SJSA1 (cell line): ENCODE measurements at places on chromosomes 6 and 20.

DNA sequence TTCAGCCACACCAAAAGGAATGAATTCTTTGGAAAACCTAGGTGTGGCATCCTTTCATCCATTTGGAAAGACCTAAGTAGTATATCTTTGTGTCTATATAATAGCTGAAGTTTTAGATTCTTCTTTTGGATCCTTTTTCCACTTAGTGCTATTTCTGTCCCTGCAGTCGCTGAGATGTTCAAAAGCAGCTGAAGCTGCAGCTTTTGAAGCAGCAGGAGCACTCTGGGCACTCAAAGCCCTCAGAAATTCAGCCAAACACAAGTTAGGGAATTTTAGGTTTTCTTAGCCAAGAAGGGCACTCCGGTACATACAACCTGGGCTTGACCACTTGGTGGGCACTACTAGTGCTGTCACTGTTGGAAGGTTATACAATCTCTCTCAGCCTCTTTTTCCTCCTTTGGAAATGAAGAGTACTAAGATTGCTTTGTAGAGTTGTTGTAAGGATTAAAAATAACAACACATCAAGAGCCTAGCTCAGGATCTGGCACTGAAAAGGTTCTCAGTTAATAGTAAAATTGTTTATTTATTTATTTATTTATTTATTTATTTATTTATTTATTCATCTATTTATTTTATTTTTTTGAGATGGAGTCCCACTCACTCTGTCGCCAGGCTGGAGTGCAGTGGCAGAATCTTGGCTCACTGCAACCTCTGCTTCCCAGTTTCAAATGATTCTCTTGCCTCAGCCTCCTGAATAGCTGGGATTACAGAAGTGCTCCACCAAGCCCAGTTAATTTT is 71.9 kb upstream of the SLC22A16 start:
- DNase-seq: no peak
- peak overlapping the region; percentile 78 for H3K27ac ChIP-seq
- H3K4me1 ChIP-seq: peaks cover 32% of the 10 kb centered on the region
- H3K36me3 ChIP-seq: no peaks in the 10 kb centered on the region; the same call in 1 of the 2 replicates
- no peaks in the 10 kb centered on the region for H3K27me3 ChIP-seq
- no peak overlapping the region for H3K4me3 ChIP-seq

DNA sequence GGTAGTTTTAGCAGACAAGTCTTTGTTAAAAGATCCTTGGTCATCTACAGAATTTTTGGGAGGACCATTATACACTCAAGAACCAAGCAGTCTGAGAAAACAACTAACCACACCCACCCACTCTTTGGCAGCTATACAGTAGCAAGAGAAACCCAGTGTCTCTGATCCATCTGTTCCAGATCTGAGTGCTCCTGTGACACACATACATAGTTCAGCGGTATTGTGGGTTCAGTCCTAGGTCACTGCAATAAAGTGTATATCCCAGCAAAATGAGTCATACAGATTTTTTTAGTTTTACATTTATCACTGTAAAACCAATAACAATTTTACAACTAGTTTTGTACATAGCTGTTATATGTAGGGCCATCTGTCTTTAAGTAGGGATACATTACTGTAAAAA is 47.4 kb upstream of the PAK5 start:
- no peak overlapping the region for H3K4me3 ChIP-seq
- DNase-seq: no peak
- H3K27ac ChIP-seq: no peak overlapping the region
- H3K4me1 ChIP-seq: no peaks in the 10 kb centered on the region

GRCh38 chr6:5453546-5453945 is 192.2 kb downstream of the FARS2 start:
- no peak overlapping the region for H3K27ac ChIP-seq
- no peak overlapping the region for H3K4me3 ChIP-seq
- H3K36me3 ChIP-seq: no peaks in the 10 kb centered on the region
- no peaks in the 10 kb centered on the region for H3K27me3 ChIP-seq
- no peak for DNase-seq

- no peak overlapping the region for H3K27ac ChIP-seq
- no peak overlapping the region for H3K4me3 ChIP-seq
- DNase-seq: no peak
- H3K4me1 ChIP-seq: no peaks in the 10 kb centered on the region
Measured at GRCh38 chr20:35000311-35000921, 44.7 kb downstream of the MYH7B start.

DNA sequence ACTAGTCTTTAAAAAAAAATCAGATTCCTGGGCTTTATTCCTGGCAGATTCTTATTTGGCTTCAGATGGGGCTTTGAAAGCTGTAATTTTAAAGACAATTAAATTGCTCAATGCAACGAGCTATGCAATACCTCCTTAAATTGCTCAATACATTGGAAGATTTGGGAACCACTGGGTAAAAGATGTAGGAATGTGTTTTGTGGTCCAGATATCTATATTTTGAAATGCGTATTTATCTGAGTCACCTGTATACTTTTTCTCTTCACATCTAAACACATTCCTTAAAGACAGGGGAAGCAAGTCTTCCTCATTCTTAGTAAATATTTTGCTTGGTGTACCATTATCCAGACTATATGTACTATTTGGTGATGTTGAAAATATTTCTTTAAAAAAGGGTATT is 29.6 kb upstream of the MAP7 start:
- H3K36me3 ChIP-seq: peaks cover 31% of the 10 kb centered on the region
- H3K27ac ChIP-seq: no peak overlapping the region
- DNase-seq: no peak
- no peak overlapping the region for H3K4me3 ChIP-seq

- H3K27me3 ChIP-seq: no peaks in the 10 kb centered on the region
- no peak overlapping the region for H3K27ac ChIP-seq
- no peaks in the 10 kb centered on the region for H3K36me3 ChIP-seq
- H3K4me1 ChIP-seq: peaks cover 11% of the 10 kb centered on the region
Measured at GRCh38 chr6:71082033-71082650, 125.3 kb upstream of the B3GAT2 start.

DNA sequence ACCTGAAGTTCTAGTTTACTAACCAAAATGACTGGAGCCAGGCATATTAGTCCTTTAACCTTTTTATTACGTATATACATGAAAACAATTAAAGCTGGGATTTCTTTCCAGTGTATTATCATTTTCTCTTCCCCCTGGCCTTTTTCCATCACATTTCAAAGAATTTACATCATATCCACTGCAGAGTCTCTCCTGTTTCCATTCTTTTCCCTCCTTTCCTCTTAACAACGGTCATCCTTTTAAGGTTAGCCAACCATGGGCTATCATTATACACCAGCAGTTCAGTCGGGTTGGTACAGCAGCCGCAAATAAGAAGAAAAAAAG is 104.6 kb downstream of the TFAP2A start:
- H3K27me3 ChIP-seq: no peaks in the 10 kb centered on the region
- H3K27ac ChIP-seq: no peak overlapping the region
- H3K4me1 ChIP-seq: peaks cover 29% of the 10 kb centered on the region
- DNase-seq: no peak
- H3K36me3 ChIP-seq: no peaks in the 10 kb centered on the region

DNA sequence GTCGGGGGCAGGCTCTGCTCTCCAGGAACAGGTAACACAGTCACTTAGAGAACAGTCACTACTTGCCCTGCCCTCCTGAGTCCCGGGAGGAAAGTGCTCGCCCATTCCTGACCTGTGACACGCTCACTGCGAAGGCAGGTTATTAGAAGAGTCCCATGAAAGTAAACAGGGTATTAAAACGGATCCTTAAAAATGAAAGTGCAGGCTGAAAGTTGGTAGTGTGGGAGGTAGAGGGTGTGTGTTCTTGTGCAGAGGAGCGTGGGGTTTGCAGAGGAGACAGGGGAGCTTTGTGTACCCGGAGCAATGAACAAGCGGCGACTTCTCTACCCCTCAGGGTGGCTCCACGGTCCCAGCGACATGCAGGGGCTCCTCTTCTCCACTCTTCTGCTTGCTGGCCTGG is at the start of gene CCN6:
Gene CCN6, plus strand, starts transcription at position 104 of the 400 bp plus-strand sequence. Its CDS starts 254 bp downstream, at position 358.
- no peak within 1 kb of the TSS for H3K4me3 ChIP-seq
- H3K27me3 ChIP-seq: no peaks in the 10 kb centered on the region
- DNase-seq: no peak
- no peak within 1 kb of the TSS for H3K27ac ChIP-seq
- H3K36me3 ChIP-seq: no peaks in the 10 kb centered on the region

DNA sequence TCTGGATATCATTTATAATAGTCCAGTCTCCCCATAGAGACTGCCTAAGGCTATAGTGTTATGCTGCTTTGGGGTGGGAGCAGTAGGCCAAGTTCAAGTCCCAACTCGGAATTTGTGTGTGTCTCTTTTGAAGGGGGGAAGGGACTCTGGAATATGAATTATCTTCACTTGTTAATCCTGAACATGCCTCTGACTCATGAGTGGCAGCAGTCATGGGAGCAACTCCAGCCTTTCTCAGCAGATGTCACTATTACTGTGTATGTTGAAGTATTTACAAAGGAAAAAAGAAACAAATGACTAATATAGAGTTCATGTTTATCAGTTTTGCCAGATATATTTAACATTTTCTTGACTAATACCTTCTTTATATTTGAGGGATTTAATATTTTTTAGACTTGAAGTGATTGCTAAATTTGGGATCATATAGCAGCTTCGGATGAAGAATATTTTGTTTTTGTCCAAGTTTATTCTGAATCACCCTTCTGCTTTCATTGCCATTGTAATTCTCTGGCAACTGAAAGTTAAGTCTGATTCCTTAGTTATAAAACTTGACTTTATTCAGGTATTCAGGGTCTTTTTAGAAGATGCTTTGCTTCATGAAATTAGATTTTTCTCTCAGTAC is 23.4 kb downstream of the FAM217A start:
- H3K27ac ChIP-seq: no peak overlapping the region
- H3K4me1 ChIP-seq: peaks cover 33% of the 10 kb centered on the region
- H3K27me3 ChIP-seq: no peaks in the 10 kb centered on the region
- no peak overlapping the region for H3K4me3 ChIP-seq
- peaks cover 91% of the 10 kb centered on the region for H3K36me3 ChIP-seq
- DNase-seq: peak; percentile 65

DNA sequence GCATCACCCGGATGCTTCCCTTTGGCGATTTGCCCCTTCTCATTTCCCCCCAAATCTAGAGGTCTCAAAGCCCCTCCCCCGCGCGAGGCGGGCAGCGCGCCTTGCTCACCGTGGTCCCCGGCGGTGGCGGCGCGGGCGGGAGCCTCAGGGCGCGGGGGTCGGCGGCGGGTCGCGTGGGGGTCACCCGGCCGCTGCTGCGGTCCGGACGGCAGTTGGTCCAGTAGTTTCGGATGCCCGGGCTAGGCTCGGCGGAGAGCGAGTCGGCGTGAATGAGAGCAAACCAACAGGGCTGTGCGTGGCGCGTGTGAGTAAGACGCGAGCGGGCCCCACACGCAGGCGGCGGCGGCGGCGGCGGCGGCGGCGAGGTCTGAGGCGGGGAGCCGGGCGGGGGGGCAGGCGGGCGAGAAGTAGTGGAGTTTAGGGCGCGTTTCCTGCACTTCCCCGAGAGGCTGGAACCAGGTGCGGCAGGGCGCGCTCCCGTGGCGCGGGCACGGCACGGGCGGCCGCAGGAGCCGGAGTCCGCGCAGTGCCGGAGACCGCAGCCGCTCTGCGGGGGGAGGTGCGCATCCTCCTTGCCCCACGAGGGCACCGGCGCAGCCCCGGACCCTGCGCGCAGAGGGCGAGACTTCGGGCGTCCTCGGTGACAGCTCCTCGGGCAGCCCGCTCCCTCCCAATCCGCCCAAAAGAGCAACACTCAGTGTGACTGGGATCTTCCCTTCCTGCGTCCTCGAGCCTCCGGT is 567 bp downstream of the HS3ST5 start:
- H3K27ac ChIP-seq: peak overlapping the region; percentile 64
- peaks cover 43% of the 10 kb centered on the region for H3K4me1 ChIP-seq
- no peaks in the 10 kb centered on the region for H3K27me3 ChIP-seq
- H3K4me3 ChIP-seq: peak overlapping the region; percentile 91

DNA sequence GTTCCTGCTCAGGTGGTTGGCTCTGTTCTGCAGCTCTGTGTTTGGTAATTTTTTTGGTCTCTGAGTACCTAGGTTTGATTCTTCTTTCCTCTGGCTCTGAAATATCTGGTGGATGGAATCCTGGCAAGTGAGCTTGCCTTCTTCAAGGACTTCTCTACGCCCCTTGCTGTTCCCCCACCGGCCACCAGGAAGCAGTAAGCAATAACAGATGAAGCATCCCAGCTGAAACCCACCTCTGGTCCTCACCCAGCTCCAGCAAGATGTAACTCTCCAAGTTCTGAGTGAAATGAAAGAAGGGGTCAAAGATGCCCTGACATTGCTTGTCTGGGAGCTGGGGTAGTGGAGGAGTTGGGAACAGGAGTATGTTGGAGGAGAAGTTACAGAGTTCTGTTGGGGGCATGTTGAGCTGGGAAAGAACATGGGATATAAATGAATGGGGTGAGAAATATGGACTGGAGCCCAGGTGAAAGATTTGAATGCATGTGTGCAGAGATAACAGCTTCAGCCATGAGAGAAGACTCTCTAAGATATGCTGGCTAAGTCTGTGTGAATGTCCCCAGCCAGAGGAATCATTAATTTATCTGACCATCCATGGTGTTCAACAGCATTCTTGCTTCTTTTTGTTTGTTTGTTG is 51.3 kb upstream of the GLP1R start:
- no peaks in the 10 kb centered on the region for H3K4me1 ChIP-seq
- no peaks in the 10 kb centered on the region for H3K36me3 ChIP-seq
- peaks cover 3% of the 10 kb centered on the region; the same call in 1 of the 2 replicates for H3K27me3 ChIP-seq
- no peak overlapping the region for H3K27ac ChIP-seq
- DNase-seq: no peak

DNA sequence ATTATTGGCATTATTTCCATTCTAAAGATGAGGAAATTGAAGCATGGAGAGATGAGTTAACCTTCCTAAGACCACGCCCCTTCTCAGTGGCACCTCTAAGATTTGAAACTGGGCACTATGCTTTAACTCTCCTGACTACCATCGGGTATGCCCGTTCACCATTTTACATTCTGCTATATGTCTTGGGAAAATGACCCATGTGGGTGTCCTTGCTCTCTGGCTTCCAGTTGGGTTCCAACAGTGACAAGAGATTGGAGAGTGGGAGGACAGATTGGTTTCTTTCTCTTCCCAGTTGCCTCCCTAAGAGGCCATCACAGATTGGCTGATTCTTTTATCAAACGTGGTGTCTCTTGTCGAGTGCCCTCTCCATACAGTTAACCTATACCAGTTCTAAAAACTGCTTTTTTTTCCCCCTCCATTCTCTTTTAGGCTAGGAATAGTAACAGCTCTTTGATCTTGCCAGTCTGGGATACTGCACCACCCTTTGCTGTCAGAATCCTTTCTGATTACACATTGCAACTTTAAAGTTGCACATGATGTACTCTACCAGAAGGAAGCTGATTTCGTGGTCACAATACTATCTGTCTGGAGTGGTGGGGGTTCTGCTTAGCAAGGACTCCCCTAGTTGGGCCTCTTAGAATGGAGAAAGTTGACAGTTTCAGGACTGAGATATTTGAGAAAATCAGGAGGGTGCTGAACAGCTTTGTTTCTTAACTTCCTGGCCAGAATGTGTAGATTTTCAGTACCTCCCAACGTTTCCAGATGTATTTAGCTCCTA is 88.0 kb upstream of the ELOVL5 start:
- no peak overlapping the region for H3K27ac ChIP-seq
- H3K4me1 ChIP-seq: peaks cover 4% of the 10 kb centered on the region
- no peaks in the 10 kb centered on the region for H3K27me3 ChIP-seq
- no peak for DNase-seq
- H3K4me3 ChIP-seq: no peak overlapping the region
